ENCODE measurements at places on chromosomes 2 and 18.

GRCh38 chr2:185578322-185578721, 160.3 kb upstream of the FSIP2 start:
- DNase-seq, result no peak

DNA sequence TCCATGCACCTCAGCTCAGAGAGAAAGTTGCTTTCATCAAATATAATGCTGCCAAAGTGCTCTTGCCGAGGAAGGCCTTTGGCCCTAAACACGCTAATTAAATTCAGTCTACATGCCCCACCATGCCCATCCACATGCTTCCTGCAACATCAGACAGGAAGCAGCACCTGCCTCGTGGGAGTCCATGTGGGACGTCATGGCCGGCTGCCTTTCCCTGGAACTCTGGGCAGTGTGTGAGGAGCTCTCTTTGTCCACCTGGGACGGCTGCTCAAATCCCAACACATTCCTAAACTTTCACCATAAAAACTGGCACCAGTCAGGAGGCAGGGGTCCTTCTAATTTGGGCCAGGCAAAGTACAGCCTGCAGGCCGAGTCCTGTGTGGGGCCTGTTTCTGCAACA, 23.1 kb downstream of the FAM178B start:
- no peak for DNase-seq

DNA sequence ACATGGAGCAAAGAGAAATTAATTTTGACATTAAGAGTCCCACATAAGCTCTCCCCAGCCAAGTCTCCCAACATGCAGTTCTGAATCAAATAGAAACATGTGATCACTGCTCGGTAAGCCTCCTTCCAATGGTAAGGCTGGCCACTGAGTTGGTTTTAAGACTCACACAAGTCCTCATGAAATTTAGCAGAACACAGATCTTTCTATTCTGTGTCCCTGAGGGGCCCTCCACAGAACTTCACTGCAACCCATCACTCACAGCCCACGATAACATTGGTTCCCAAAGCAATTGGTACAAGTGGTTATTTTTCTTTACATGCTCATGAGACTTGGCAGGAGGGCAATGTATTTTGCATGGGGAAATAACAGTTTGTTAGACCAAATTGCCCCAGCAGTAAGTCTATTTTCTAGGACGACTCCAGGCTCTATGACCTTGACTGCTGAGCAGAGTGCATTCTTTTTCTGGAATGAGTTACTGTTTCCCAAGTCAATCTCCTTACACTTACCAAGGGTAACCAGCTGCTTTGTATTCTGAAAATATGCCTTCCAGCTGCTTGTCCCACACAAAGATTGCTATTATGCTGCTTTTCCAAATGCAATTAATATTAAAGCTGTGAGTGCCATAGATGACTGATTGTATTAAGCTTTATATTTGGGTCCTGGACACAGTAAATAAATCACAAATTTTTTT, 142.3 kb upstream of the TANK start:
- DNase-seq, result no peak

GRCh38 chr2:10036095-10036884, 7.1 kb upstream of the KLF11 start:
- DNase-seq, result no peak

GRCh38 chr2:190551928-190552327, 17.4 kb upstream of the NEMP2 start:
- no peak for DNase-seq
